ENCODE measurements at places on chromosomes 1 and 21.

GRCh38 chr1:93666613-93667384 lies 14.8 kb downstream of the BCAR3 start:
- no peak for DNase-seq

DNA sequence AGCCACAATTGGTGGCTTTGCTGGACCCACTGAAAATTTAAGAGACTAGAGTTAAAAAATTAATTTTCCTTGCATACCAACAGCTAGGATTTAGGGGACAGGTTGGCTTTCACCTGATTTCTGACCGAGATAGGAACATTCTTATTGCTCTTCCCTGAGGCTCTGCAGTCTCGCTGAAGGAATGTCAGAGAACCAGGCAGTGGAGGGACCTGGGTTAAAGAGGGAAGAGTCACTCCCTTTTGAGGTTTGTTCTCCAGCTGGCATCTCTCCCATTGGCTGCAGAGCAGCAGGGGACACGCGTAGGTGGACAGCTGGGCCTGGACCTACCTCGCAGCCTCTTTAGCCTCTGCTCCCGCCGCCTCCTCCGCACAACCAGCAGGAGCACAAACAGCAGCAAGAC lies 207.5 kb downstream of the PCP4 start:
- DNase-seq, result no peak

- no peak for DNase-seq
Measured at GRCh38 chr1:186272486-186272885, 102.6 kb downstream of the TPR start.

GRCh38 chr1:34415140-34415539 lies 238.4 kb downstream of the C1orf94 start:
- no peak for DNase-seq

- DNase-seq, result no peak
Measured at GRCh38 chr1:169694304-169695075, 16.9 kb downstream of the SELL start.

DNA sequence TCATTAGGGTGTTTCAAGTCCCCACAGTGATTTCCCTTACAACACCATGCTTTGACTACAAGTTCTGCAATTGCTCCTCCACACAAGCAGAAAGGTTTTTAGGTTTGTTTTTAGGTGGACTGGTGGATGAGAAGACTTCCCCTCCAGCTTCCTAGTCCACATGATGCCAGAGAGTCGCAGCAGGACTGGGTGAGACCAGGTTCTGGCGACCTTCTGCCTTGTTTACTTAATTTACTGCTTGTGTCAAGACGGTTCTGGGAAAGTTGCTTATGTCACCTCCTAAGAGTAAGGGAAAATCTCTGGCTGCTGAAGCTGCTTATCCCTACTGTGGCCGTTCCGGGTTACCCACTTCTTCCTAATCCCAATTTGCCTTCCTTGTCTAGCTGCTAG lies 76.4 kb downstream of the GLUL start:
- no peak for DNase-seq

GRCh38 chr1:209335178-209335577 lies 248.3 kb upstream of the CAMK1G start:
- DNase-seq, result no peak

- DNase-seq, result no peak
Measured at GRCh38 chr1:1914101-1914970, 724 bp upstream of the CALML6 start.

DNA sequence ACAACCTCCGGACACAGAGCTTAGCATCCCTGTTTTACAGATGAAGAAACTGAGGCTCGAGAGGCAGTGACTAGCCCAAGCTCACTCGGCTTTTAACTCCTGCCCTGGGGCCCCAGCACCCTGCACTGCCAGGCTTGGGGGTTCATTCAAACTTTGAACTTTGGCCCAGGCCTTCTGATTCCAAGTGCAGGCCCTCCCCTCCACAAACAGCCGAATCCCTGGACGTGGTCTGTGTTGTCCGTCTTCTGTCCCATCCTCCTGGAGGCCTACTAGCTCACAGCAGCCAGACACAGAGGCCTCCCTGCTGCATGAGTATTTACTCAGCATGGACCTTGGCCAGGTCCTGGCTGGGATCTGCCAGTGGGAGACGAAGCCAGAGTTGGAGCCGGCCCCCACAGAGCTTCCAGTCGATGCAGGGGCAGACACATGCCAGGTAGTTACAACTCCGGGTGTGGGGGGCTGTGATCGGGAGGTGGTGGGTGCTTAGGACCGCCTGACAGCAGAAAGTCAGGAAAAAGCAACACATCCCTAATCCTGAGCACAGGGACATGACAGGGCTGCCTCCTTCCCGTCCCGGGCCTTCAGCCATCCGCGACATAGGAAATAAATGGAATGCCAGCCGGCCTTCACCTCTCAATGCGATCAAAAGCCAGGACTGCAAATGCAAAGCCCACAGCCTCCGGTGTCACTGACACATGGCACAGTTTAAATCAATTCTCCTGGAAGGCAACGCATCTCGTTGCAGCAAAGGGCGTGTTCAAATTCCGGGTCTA lies 7.4 kb downstream of the IFFO2 start:
- no peak for DNase-seq

DNA sequence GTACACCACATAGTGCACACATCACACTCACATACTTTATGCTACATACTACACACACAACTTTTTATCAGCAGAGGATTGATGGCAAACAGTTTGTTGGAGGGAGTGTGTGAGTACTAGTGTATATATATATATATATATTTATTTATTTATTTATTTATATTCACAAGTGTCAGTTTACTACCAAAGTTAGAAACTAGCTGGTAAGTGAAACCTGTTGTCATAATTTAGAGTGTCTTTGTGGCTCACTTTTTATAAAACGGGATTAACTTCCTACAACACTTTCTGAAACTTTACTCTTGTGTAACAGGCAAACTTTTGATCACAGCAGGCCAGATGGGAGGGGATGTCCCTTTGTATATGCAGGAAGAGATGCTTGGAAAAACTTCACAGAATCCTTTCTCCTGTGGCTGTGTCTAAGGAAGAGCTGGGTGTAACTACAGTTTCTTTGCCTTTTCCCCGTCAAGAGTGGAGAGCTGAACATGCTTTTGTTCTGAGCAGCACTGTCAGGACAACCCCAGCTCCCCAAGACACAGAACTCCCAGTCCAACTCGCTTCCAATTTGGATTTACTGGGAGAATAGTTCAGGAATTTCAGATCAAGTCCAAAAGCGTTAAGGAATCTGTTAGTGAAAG lies 1.9 kb upstream of the SAMD13 start:
- DNase-seq, result no peak

DNA sequence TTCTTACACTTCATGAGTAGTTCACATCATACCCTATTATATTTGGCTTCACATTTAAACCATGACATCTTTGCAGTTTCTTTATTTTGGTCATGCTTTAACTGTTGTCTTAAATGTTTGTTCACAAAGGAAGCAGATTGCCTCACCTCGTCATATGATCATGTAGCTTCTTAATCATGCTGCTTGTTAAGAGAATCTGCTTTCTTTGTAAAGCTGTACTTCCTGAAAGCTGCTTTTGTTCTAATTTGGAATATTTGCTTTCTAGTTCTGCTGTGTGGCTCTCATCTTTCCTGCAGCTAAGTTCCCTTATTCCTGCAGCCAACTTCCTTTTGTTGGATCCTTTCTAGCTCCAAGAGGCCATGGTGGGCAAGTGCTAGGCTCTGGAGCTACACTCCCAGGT lies 62.9 kb upstream of the SIM2 start:
- no peak for DNase-seq

GRCh38 chr1:72442262-72442661 lies 159.9 kb upstream of the NEGR1 start:
- no peak for DNase-seq

DNA sequence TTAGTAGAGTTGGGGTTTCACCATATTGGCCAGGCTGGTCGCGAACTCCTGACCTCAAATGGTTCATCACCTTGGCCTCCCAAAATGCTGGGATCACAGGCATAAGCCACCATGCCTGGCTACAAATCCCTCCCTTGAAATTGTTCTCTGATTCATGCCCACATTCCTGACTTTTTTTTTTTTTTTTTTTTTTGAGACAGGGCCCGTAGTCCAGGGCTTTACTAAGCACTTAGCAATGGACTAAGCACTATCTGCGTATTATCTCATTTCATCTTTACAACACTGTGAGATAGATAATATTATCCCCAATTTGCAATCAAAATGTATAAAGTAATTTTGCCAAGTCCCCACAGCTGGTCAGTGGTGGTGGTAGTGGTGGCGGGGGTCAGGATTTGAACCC lies 58.9 kb downstream of the VWA5B1 start:
- no peak for DNase-seq

DNA sequence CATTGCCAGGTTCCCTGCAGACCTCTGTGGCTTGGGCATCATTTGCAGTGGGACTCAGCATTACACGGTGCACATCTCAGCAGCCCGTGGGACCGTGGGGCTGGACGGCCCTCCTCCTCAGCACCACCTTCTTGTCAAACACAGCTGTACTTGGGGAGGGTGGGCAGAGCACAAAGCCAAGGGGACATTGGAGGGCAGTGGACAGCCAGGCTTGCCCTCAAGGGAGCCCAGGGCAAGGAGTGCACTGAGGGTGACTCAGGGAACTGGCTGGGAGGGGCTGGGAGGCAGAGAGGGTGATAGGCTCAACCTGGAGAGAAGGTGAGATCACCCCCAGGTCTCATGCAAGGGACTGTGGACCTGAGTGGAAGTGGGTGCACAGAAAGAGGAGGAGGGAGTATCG lies 3.4 kb downstream of the CAPN9 start:
- no peak for DNase-seq

DNA sequence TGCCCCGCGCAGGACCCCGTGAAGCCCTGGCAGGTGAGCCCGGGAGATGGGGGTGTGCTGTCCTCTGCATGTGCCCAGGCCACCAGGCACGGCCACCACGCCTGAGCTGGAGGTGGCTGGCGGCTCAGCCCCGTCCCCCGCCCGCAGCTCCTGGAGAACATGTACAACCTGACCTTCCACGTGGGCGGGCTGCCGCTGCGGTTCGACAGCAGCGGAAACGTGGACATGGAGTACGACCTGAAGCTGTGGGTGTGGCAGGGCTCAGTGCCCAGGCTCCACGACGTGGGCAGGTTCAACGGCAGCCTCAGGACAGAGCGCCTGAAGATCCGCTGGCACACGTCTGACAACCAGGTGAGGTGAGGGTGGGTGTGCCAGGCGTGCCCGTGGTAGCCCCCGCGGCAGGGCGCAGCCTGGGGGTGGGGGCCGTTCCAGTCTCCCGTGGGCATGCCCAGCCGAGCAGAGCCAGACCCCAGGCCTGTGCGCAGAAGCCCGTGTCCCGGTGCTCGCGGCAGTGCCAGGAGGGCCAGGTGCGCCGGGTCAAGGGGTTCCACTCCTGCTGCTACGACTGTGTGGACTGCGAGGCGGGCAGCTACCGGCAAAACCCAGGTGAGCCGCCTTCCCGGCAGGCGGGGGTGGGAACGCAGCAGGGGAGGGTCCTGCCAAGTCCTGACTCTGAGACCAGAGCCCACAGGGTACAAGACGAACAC lies 1.8 kb downstream of the TAS1R3 start:
- DNase-seq, result no peak

DNA sequence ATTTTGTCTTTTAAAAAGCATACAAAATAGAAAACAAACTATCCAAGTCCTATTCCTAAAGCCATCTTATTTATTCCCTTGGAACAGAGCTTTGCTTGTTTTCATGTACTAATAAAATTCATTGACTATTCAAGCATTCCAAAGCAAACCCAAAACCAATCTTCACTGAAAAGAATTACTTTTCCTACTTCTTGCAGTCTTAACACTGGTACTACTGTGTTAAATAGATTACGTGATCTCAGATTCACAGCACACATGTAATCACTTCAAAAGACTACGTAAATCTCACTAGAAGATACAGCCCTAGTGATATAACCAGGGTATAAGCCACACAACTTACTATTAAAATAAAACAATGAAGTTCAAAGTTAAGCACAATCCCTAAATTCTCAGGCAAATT lies 39.0 kb downstream of the ZZZ3 start:
- DNase-seq, result no peak

- no peak for DNase-seq
Measured at GRCh38 chr1:19738076-19738475, 61.6 kb downstream of the TMCO4 start.

- DNase-seq, result no peak
Measured at GRCh38 chr1:96073100-96073499, 648.5 kb upstream of the PTBP2 start.

GRCh38 chr21:21864321-21864840 lies 866.2 kb downstream of the NCAM2 start:
- DNase-seq, result no peak

- DNase-seq, result no peak
Measured at GRCh38 chr1:204046346-204046745, 26.6 kb upstream of the SOX13 start.

DNA sequence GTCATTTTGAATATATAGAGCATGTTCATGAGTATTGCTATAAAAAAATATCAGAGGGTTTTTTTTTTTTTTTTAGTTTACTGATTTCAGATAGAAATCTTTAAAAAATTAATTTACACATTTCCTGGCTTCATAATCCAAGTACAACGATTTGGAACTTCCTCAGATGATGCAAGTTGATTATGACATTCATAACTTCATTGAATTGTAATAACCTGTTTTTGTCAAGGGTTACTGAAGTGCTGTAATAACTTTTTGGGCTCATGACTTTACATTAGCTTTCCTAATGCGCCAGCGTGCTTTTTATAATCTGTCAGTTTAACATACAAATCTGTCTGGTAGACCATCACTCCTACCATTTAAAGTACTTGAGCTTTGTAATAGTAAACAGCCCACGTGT lies 81.3 kb downstream of the SASS6 start:
- no peak for DNase-seq

DNA sequence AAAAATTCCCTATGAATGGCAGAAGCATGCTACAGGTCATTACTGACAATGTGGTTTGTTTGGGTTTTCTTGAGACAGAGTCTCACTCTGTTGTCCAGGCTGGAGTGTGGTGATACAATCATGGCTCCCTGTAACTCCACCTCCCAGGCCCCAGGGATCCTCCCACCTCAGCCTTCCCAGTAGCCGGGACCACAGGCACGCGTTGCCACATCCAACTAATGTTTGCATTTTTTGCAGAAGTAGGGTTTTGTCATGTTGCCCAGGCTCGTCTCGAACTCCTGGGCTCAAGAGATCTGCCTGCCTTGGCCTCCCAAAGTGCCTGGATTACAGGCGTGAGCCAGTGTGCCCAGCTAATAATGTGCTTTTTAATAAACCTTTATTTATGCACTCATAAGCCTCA lies 259.1 kb downstream of the NFIA start:
- no peak for DNase-seq

DNA sequence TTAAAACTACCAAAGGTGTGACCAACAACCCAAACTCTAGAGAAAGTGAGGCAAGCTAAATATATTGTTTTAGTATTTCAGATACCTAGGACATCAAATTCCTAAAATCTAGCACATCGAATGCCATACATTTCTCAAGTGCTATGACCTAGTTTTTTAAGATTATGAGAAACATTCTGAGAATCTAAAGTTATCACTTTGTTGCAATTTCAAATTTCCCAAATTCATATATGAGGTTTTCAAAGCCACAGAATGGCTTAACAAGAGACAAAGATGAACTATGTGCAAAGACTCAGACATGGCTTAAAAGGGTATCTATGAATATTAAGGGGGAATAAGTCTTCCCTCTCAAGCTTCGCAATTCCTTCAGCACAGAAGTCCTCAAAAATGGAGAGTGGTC lies 6.8 kb downstream of the SCYL3 start:
- no peak for DNase-seq

GRCh38 chr1:52531249-52531872 lies 21.5 kb downstream of the TUT4 start:
- DNase-seq, result no peak

GRCh38 chr1:233081735-233082134 lies 131.3 kb downstream of the NTPCR start:
- no peak for DNase-seq
